ENCODE measurements at places on chromosomes 16 and 17.

DNA sequence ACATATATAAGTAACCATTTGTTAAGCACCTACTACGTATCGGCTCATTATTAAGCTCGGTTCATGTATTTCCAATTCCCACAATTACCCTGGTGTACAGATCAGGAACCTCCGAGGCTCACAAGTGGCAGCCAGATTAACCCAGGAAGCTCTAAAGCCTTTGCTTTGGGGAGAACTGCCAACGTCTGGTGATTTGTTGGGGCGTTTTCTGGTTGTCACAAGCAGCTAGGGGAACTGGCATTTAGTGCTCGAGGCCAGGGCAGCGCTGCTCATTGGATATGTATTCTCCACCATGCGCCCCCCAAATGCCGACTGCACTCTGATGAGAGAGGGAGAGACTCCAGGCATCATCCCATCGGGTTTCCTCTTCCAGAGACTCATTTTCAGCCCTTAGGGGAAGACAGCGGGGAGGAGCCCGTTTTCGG, 541 bp downstream of the ZNF18 start:
- DNase-seq, result no peak

- DNase-seq, result peak; percentile 58
Observed at GRCh38 chr17:32445074-32445415, 735 bp downstream of the PSMD11 start.

DNA sequence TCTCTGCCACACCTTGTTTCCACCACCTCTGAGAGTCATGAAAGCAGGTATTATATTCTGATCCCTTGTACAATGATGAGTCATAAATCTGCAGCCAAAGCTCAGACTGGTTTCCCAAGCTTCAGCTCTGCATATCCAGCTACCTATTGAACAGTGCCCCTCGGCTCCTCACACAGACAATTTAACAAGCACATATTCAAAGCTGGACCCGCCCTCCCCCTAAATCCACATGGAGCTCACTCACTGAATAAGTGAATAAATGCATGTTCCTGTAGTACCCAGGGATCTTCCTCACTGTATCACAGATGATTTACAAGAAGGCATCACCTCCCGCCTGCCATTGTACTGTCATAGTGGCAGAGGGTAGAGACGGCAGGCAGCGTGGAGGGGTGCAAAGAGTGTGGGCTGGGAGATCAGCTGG, 516.4 kb downstream of the GRIN2A start:
- no peak for DNase-seq

- no peak for DNase-seq
Observed at GRCh38 chr16:56999409-57000270, 10.3 kb downstream of the NLRC5 start.

- DNase-seq, result peak; percentile 42
Observed at GRCh38 chr17:47663912-47664623, 14.3 kb downstream of the KPNB1 start.

GRCh38 chr16:46762583-46762982, 14.4 kb upstream of the MYLK3 start:
- DNase-seq, result no peak

DNA sequence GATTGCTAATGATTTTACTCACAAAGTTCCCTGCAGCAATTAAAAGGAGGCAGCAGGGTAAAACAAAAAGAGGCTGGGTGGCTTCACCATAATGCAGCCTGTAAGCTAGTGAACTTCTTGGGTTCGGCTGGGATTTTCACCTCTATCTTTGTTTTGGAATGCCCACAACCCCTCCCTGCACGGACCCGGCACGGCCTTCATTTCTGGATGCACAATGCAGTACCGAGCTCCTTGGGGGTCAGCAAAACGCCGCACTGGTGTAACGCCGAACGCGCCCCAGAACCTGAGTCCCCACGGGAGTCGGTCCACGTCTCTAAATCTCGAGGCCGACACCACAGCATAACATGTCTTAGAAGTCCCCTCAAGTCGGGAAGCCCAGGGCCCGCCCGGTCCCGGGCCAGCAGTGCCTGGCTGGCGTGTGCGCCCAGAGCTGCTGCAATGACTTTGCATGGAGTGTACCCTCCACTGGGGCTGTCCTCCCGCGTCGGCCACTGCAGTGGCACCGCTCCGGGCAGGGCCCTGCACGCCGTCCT, 759 bp downstream of the UBE2O start:
- peak; percentile 4 for DNase-seq

DNA sequence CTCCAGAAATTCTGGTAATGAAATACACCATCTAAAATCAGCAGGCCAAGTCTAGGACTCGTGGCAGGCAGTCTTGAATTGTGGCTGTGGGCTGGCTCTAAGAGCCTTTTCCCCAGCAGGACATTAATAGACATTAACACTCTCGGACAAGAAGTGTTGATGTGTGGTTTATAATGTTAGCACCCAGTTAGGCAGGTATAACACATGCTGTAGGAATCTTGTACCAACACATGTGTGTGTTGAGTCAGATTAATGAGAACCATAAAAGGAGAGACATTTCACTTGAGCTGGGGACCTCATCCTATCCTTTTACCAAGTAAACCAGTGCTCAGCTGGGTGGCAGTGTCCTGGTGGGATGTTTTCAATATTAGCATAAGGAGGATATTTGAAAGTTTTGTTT, 264.5 kb downstream of the FTO start:
- DNase-seq, result no peak

- peak; percentile 44 for DNase-seq
Observed at GRCh38 chr17:81537343-81537855, 9.2 kb downstream of the FSCN2 start.

- DNase-seq, result no peak
Observed at GRCh38 chr17:14198013-14198412, 38.6 kb downstream of the CDRT15 start.

DNA sequence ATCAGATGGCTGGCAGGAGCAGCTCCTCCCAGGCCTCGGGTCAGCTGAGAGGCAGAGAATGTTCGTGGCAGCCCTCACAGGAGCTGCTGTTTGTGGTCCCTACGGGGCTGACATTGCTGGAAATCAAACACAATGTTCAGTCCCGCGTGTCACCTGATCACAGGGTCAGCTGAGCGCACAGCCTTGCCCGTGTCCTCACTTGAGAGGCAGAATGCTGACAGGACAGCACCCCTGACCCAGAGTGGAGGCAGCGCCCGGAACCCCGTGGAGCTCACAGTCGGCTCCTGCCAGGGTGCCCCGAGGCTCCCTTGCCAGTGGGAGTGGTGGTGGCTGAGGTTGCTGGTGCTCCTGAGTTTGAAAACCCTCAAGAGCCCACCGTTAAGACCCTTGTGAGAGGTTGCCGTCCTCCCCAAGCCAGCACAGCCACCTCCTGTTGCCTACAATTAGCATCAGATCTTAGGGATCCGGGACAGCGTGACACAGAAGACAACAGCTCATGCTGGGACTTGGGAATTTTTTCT, 3.6 kb upstream of the CHMP6 start:
- no peak for DNase-seq

DNA sequence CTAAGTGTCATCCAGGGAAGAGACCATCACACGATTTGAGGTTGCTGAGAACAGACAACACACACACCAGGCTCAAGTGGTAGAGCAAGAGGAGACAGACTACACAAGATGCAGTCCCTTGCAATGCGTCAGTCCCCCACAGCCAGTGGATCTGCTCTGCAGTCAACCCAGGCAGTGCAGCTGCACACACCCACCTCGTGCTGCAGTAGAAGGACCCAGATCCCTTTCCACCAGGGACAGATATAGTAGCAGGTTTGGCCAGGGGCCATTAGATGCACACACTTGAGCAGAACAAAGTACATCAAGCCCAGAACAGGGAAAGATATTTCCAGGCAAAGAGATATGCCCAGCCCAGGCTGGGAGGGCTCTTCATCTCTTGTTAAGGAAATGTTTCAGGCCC, 112.9 kb downstream of the GRIN2A start:
- no peak for DNase-seq

GRCh38 chr17:38363016-38363415, 11.4 kb downstream of the SOCS7 start:
- DNase-seq, result no peak

- DNase-seq, result no peak
Observed at GRCh38 chr16:57240851-57241250, 4.2 kb upstream of the ARL2BP start.

GRCh38 chr17:7880076-7880868, 8.3 kb upstream of the CHD3 start:
- DNase-seq, result no peak

DNA sequence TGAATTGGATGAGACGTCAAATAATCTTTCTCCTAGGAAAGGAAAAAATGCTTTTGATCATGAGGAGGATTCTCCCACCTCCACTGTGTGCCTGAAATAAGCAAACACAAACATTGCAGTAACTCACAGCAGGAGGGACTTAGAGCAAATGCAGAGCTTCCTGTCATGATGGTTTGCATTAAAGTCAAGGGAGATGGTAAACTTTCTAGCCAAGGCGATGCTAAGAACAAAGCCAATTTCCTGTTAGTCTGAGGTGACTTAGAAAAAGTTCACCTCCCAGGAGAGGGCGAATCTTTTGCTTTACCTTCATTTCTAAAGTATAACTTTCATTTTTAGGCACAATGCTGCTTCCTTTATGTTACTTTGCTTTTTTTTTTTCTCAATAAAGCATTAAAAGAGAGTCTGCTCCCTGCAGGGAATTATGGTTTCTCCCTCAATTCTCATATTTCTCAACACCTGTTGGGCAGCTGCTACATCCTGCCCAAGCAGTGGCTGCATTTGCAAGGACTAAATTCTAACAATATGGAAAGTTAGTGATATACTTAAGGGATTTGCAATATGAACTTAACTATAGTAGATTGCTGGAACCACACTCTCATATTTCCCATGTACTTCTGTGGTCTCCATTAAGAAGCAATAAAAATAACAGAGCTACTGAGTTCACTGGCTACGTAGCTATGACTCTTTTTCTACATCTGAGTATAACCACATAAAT, 175.6 kb downstream of the PCTP start:
- no peak for DNase-seq

GRCh38 chr17:82932518-82933310, 92.9 kb upstream of the ZNF750 start:
- DNase-seq, result no peak

DNA sequence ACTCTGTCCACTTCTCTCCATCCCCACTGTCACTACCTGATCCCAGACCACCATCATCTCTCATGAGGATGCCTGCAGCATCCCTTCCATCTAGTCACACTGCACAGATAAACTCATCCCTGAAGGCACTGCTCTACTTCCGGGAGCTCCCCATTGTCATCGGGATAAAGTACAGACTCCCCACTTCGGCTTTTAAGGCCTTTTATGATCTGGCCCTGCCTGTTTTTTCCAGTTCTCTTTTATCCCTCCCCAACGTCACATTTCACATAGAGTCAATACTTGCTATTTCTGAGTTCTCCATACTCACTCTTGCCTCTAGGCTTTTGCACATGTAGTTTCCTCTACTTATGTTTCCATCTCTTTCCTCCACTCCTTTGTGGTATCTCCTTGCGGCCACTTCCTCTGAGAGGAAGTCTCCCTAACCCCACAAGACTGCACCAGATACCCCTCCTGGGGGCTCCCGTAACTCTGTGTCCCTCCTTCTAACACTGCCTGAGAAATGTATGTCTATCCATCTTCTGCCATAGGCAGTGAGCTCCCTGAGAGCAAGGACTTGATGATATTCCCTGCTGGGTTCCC, 66.9 kb downstream of the COPRS start:
- DNase-seq, result no peak

- no peak for DNase-seq
Observed at GRCh38 chr17:64038331-64039105, 18.1 kb upstream of the ICAM2 start.

GRCh38 chr16:10040136-10041080, 141.8 kb downstream of the GRIN2A start:
- no peak for DNase-seq

- DNase-seq, result no peak
Observed at GRCh38 chr17:8277317-8277716, 11.2 kb upstream of the RANGRF start.

GRCh38 chr16:85485379-85485778, 127.7 kb upstream of the GSE1 start:
- no peak for DNase-seq

GRCh38 chr17:32156656-32157055, 14.4 kb downstream of the RHOT1 start:
- no peak for DNase-seq

DNA sequence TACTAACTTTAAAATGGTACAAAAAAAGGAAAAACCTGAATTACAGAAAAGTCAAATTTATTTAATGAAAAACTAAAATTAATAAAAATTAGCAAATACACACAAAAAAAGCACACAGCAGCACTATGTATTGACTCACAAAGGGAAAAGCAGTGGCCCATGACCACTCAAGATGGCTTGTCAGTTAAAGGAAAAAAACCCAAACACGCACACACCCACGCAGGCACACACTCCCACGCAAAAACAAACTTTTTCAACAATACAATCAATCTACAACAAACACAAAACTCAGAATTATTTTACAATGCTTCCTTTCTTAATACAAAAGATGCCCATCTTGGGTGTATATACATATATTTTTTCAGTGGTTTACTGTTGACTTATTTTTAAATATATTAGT, 24.2 kb downstream of the SIAH1 start:
- DNase-seq, result no peak

DNA sequence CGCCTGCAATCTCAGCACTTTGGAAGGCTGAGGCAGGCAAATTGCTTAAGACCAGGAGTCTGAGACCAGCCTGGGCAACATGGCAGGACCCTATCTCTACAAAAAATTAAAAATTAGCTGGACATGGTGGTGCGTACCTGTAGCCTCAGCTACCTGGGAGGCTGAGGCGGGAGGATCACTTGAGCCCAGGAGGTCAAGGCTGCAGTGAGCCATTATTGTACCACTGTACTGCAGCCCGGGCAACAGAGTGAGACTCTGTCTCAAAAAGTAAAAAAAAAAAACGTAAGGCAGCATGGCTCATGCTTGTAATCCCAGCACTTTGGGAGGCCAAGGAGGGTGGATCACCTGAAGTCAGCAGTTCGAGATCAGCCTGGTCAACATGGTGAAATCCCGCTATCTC, 263.6 kb downstream of the PARN start:
- no peak for DNase-seq

DNA sequence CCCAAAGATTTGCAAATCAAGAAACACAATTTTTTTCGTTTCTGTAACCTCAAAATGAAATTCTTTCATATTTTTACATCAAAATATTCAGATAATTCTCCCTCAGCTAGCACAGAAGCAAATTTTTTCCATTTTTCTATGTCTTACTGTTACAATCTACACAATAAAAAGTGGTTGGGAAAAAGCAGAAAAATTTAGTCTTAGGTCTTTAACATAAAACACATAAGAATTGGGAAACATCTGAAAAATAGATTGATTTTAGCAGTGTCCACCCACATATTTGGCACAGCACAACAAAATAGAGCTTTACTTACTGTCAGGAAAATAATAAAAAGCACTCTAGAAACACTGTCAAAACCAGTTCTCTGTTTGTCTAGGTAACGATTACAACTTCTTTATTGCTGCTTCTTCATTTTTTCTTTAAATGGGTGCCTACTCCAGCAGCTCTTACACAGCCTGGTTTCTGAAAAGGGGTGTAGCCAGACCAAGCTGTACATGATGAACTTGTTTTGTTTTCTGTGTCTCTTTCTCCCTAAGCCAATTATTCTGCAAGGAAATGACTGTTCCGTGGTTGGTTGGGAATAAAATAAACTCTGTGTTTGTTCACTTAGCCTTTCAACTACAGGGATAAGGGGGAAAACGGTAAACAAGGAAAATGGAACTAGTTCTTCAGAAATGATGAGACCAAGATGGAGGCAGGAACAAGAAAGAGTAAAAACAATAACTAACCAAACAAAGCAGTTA, at the start of gene ABCA6:
Gene ABCA6, minus strand, starts transcription at position 465 of the 744 bp plus-strand sequence. CDS start 1,192 bp downstream, outside the sequence.
- no peak for DNase-seq

GRCh38 chr16:10557750-10558149, 22.6 kb downstream of the EMP2 start:
- no peak for DNase-seq
